ENCODE measurements at places on chromosomes 2 and 18.

- DNase-seq, result no peak
Observed at GRCh38 chr2:199458009-199458805, 468 bp upstream of the SATB2 start.

- no peak for DNase-seq
Observed at GRCh38 chr2:219261024-219261855, 7.5 kb upstream of the TUBA4A start.

- no peak for DNase-seq
Observed at GRCh38 chr18:36454848-36455458, 157.4 kb downstream of the FHOD3 start.

- DNase-seq, result no peak
Observed at GRCh38 chr2:124001696-124002430, 23.2 kb upstream of the CNTNAP5 start.

- no peak for DNase-seq
Observed at GRCh38 chr2:195331129-195331528, 325.9 kb upstream of the SLC39A10 start.

- no peak for DNase-seq
Observed at GRCh38 chr2:119013671-119014070, 71.7 kb downstream of the MARCO start.

DNA sequence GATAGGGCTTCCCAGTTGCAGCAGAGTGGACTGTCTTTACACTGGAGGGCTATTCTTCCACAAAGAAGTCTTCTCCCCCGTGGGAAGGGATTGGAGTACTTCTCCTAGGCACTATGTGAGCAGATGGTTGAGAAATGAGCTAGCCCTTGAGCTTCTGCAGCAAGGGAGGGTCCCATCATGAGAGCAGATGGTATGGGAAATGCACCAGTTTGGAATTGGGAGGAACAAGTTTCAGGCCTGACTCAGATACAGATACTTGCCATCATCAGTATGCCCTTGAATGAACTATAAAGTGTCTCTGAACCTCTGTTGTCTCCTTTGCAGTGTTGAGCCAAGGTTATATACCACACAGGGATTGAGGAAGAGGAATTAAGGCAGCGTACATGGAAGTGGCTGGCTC is 757.4 kb downstream of the RNF144A start:
- no peak for DNase-seq

Measured in BJ (cell line).